Ascending aorta (tissue), 2 donors: ENCODE measurements at places on chromosomes 11 and 22.
A peak's percentile ranks its signal among the peaks of the same experiment; 100 is the strongest.

DNA sequence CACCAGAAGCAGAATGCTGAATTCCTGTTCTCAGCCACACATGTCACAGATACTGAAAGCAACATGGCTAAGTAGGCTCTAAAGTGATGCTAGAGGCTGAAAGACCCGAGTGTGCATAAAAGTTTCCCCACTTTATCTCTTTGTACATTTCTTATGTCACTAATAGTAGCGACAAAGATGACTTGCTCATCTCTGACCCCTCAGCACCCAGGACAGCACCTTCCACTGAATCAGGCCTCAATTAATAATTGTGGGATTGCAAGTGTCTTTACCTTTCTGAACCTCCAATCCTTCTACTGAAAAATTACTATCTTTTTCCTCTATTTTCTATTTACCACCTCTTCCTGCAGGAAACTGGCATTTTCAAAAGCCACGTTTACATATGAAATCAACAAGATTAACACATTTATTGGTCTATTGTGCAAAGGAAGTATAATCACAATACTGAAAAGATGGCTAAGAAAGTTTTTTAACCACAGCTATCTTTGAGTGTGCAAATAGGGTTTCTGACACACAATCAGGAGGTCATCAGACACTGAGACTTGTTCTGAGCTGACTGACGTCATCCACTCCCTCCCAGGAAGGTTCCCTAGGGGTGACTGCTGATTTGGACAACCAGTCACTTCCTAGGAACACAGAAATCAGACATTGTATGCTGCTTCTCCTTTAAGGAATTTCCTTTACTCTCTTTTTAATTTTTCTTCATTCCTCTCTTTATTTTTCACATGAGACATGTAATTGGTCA is 213.9 kb upstream of the ISX start:
- no peak for DNase-seq

- DNase-seq: no peak
Observed at GRCh38 chr22:44128958-44129618, 51.6 kb upstream of the PARVG start.

GRCh38 chr22:40648386-40648785 is 11.9 kb upstream of the MRTFA start:
- no peak for DNase-seq

DNA sequence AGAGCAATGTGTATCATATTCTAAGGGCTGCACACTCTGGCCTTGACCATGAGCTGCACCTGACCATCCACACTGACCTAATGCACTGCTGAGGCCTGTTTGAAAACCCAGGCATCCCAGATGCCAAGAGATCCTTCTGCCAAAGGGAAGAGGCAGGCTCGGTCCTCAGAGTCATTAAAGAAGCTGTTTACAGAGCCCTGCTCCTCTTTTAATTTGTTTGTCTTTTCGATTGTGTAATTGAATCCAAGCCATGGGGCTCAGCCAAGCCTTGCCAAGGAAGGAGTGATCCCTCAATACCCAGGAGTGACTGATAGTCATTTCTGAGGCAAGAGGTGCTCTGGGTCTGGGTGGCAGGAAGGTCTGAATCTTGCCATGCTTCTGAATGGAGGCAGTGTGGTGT is 94.5 kb upstream of the ISX start:
- no peak for DNase-seq

- DNase-seq: peak; percentile 53
Observed at GRCh38 chr22:29139965-29140782, 65.5 kb upstream of the EMID1 start.

DNA sequence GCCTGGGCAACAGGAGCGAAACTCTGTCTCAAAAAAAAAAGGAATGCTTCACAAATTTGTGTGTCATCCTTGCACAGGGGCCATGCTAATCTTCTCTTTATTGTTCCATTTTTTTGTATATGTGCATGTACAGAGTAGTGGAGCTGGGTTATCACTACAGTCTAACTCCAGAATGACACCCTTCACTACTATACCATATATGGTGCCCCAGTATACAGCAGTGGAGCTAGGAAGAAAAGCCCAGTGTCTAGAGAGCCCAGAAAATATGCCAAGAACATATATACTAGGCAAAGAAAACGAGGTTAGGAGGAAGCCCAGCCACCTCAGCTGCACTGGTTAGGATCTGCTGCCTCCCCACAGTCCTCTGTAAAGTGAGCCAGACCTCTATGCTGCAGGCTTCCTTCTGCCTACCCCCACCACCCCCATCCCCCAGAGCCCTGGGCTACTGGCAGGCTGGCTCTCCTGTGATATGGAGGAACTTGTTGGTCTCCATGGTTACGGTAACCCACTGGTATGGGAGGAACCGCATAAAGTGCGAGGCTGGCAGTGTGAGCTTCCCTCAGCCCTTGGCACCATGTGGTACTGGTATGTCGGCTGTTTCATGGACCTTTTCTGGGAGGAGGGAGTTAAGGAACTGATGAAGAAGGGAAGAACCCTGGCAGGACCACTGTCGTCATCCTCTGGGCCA is 34.3 kb downstream of the RCOR2 start:
- no peak for DNase-seq

DNA sequence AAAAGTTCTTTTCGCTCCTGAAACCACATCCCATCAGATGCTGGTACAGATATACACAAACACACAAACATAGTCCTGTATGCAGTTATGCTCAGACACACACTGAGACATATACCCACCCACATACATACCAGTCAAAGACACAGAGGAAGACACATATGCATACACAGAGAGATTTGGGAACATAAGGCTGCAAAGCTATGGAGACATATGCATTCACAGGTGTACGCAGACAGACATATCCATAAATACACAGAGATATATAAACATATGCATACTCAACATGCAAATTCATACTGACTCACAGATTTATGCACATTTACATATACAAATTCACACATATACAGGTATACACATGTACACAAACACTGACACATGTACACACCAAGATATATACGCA is 6.0 kb downstream of the PRG3 start:
- no peak for DNase-seq

- no peak for DNase-seq
Observed at GRCh38 chr11:78295347-78295746, 106.6 kb downstream of the USP35 start.

GRCh38 chr22:32202539-32203180 is 2.2 kb downstream of the RFPL2 start:
- no peak for DNase-seq

DNA sequence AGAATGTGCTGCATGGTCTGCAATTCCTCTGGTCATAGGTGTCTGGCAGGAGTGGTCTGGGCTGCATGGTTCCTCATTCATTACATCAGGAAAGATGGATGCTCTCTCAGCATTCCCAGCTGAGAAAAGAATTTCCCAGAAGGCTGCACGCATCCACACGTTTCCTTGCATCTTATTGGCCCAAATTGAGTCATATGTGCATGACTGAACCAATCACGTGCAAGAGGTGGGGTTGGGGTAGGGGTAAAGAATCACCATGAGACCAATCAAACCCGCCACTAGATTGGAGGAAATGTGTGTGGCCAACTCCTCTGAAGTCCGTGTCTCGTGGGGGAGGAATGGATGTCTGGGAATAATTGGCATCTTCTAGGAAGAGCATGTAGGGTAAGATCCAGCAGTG is 28.8 kb downstream of the TST start:
- no peak for DNase-seq

DNA sequence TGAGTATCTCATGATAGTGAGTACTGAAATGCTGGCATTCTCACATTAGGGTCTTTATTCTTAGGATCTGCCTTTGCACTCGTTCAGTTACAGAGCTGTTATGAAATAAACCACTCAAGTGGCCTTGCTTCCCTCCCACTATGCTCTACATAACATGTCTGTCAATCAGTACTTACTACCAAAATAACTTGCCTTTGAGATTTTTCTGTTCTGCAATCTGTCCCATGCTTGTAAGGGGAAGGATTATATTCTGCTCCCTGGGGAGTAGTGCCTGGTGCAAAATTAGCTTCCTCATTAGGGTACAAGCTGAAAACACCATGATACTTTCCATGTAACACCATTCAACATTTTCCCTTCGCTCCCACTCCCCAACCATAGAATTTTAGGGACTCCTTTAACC is 1.9 kb upstream of the GRAP2 start:
- no peak for DNase-seq

- no peak for DNase-seq
Observed at GRCh38 chr11:3894128-3894731, 38.8 kb downstream of the STIM1 start.

- DNase-seq: no peak
Observed at GRCh38 chr11:57087991-57088390, 93.8 kb upstream of the LRRC55 start.
